ENCODE measurements at places on chromosomes 12 and 14.

GRCh38 chr12:129067491-129067890 is 214.2 kb downstream of the GLT1D1 start:
- no peak for DNase-seq

- no peak for DNase-seq
These were observed 120.4 kb downstream of the STAB2 start for GRCh38 chr12:103707446-103707845.

GRCh38 chr14:60114881-60115280 is 23.2 kb downstream of the PCNX4 start:
- DNase-seq, result no peak

DNA sequence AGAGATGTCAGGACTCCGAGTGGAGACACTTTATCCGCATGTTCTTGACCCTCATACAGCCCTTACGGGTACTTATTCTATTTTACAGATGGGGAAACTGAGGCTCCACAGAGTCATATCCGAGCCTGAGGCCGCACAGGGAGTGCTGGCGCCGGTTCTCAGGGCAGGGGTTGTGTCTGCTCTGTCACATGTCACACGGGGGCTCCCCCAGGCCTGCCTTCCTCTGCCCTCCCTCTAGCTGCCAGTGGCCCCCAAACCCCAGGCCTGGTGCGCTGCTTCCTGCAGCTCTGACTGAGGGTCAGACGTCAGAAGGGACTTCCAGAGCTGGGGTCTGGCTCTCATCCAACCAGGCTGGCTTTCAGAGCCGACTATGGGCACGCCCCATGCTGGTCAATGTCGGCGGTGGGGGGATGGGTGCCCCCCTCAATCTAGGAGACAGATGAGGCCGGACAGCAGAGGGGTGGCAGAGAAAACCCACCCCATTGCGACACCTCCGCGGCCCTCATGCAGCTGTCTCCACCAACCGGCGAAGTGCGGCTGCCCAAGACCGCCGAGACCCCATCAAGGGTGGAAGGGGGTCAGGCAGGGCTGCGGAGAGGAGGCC is 811 bp upstream of the INF2 start:
- DNase-seq, result no peak

GRCh38 chr12:66159123-66159522 is 10.7 kb downstream of the TMBIM4 start:
- no peak for DNase-seq

- DNase-seq, result no peak
These were observed 10.6 kb upstream of the ANO6 start for GRCh38 chr12:45205165-45205825.

DNA sequence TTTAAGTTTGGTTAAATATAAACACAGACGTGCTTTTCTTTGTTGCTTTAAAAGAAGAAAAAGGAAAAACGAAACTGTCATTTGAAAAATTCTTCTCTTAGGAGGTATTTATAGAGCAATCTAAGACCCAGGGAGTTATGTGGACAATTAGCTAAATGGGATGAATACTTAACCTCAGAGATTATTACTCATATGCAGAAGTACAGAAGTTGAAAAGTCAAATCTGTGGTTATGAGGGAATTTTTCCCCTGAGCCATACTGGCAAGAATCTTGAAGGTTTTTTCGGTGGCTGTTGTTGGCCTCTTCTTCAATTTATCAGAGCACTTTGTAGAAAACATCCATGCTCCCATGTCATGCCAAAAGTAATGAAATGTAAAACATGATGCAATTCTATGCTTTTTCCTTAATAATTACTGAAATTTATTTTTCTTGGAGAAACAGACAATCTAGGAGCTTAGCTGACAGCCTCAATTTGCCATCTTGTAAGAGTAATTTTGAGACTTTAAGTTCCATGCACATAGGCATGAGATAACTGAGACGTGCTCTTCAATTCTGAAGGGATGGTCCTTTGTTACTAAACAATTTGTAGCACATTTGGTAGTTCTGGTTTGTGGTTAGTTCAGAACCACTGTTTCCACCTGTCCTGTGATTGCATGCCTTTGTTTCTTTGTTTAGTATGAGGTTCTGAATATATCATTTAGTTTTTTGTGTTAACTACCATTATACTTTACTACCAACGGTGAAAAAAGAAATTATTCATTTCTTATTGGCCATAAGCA is 126.6 kb downstream of the BCAT1 start:
- no peak for DNase-seq

DNA sequence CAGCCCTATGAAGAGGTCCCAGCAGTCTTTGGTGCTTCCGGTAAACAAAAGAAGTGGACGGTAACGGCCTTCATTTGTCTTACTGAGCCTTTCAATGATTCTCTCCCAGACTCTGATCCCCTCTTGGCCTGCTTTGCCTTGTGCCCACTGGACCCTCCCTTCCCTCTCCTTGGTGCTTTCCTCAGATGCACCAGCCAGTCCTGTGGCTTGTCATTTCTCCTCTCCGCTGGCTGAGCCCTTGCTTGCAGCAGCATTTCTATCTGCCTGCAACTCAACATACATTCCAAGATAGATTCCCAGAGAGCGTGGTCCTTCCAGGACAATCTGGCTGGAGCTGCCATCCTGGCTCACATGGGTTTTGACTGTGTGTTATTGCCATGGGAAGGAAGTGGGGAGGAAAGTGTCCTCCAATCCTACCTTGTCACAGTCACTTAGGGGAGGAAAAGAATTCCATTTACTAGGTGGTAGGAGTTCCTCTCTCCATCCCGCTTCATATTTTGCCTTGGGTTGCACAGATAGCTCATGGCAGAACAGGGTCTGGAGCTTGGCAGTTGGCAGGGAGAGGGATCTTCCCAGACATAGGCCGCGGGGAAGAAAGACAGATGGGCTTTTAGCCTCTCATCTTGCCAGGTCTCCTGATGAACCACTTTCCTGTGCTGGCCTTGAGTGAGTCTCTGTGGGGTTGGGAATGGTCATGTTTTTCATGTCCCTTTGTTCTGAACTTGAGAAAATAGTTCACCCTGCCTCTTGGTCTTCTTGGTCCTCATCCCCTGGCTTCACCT is 92.8 kb upstream of the KCNA1 start:
- no peak for DNase-seq

- DNase-seq, result no peak
These were observed 70.8 kb downstream of the WNK1 start for GRCh38 chr12:823028-823698.

GRCh38 chr14:76514213-76514998 is 138.5 kb downstream of the ESRRB start:
- DNase-seq, result no peak

DNA sequence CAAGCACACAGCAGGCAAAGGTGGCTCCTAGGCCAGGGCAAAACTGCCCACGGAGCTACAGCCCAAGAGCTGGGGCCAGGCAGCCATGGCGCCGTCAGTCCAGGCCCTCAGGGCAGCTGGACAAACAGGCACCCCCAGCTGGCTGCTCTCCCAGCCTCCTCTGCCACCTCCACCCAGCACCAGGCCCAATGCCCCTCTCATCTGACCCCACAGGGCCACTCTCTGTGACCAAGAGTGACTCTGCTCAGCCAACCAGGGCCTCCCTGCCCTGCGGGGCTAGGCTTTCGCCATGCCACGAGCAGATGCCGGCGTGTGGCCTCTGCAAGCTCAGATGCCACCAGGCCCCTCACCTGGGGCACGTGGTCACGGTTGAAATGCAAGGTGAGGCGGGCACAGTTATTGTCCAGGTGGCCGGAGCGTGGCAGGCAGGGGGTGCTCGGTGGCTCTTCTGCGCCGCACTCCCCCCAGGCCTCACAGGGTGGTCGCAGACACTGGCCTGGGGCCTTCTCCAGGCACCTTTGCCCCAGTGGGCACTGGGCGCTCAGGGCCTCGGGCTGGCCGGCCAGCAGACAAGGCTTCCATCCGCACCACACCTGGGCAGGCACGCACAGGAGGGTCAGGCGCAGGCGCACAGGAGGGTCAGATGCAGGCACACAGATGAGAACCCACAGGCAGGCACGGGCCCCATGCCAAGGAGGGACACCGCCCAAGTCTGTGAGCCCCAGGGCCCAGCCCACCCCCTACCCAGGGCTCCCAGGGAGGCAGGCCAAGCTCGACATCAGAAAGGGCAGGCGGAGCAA is 23.0 kb downstream of the JAG2 start:
- no peak for DNase-seq

DNA sequence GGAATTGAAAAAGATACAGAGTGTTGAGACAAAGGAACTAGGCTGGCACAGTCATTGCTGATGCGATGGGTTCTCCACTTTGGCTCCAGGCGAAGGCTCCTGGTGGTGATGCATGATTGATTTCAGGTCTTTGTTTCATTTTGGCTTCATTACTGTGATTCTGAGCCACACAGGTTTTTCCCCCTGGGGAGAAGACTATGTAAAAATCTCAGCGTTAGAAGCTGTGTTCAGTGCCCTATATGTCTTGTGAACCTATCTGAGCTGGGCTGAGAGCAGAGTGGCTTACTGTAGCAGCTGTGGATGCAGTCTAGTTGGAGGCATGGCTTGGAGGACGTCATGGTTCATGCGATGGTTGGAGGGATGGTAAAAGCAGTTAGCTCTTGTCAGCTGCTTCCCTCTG is 54.0 kb downstream of the GPATCH2L start:
- no peak for DNase-seq

- DNase-seq, result peak; percentile 31
These were observed 204.0 kb upstream of the FOXN3 start for GRCh38 chr14:89621009-89621421.

DNA sequence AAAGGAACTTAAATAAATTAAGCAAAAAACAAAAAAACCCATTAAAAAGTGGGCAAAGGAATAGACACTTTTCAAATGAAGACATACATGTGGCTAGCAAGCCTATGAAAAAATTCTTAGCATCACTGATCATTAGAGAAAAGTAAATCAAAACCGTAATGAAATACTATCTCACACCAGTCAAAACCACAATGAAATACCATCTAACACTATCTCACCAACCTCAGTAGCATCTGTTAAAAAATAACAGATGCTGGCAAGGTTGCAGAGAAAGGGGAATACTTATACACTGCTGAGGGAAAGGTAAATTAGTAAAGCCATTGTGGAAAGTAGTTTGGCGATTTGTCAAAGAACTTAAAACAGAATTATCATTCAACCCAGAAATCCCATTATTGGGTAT is 381.1 kb downstream of the FLRT2 start:
- no peak for DNase-seq

- DNase-seq, result no peak
These were observed 312.2 kb downstream of the ATXN7L3B start for GRCh38 chr12:74849801-74850200.

DNA sequence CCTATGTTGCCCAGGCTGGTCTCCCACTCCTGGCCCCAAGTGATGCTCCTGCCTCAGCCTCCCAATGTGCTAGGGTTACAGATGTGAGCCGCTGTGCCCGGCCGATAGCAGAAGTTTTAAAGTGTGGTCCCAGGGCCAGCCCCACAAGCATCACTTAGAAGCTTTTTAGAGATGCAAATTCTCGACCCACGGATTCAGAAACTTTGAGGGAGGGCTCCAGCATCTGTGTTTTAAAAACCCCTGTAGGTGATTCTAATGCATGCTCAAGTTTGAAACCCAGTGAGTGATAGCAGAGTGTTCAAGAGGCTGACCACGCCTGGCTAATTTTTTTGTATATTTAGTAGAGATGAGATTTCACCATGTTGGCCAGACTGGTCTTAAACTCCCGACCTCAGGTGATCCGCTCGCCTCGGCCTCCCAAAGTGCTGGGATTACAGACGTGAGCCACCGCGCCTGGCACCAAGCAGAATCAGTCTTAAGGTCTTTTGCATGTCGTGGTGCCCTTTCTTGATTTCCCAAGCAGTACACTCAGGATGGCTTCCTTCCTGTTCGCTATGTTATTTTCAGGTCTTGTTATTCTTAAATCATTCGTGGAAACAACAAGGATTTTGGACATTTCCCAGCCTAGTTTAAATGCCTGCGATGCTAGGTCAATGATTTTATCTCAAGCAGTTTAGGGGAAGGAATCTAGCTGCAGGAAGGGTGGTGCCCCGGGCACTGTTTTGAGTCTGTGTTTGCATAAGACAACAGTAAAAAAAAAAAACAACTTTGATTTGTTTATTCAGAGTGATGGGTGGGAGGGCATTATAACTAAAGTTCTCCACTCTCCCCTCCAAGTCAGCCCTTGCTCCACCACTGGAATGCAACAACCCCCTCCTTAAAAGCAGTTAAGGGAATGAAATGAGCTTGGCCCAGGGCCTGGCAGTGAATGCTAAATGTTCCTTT is 9.2 kb upstream of the RILPL2 start:
- DNase-seq, result no peak

GRCh38 chr12:4610481-4610880 is 38.4 kb downstream of the AKAP3 start:
- no peak for DNase-seq

GRCh38 chr14:48582938-48583337 is 907.5 kb upstream of the MDGA2 start:
- DNase-seq, result no peak
